ENCODE measurements at places on chromosomes 2 and 18. TPM values are rescaled to one million over a fixed set of nuclear protein-coding genes. Genes with fewer than 3 reads are reported as not detected.

DNA sequence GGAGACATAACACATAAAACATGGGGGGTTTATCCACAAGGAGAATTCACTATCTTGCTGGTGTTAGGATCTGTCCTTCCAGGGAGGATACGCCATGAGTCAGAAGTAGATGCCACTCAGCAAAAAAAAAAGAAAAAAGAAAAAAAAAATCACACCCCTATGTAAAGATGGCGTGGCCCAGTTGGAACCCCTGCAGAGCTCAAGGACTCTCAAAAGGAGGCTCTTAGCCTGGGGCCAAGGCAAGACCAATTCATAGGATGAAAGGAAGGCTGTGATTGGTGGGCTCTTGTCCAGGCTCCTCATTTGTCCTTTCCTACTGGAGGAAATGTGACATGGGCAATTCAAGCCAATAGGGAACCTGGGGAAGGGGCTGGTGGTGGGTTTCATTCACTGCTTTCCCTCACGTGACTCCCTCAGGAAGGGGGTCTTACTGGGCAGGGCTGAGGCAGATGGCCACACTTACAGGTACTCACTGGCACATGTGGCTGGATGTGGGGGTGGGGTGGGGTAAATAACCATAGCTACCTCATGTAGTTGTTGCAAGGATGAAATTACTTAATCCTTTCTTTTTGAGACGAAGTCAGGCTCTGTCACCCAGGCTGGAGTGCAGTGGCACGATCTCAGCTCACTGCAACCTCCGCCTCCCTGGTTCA is 38.7 kb upstream of the HAAO start:
- peak; percentile 15 for DNase-seq
- peaks cover 20% of the 10 kb centered on the region for H3K4me1 ChIP-seq
- no peaks in the 10 kb centered on the region for H3K27me3 ChIP-seq
- H3K4me3 ChIP-seq = no peak overlapping the region
- no peaks in the 10 kb centered on the region for H3K36me3 ChIP-seq
- H3K27ac ChIP-seq = no peak overlapping the region

DNA sequence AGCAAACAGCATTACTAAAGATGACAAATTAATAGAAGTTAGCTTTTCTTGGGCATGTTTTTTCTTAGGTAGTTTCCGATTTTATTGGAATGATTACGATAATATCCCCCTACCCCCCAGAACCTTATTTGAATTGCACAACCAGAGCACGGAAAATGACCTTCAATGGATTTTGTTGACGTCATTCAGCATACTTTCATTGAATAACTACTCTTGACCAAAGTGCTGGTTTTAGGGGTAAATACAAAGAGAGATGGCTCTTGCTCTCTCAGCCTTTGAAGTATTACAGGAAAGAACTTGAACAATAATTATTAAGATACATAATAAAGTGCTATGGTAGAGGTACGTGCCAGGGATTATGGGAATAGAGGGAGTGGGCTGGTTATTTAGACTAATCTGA is 36.0 kb downstream of the VAPA start:
- no peaks in the 10 kb centered on the region for H3K4me1 ChIP-seq
- no peak overlapping the region for H3K27ac ChIP-seq
- DNase-seq = no peak
- H3K4me3 ChIP-seq = no peak overlapping the region
- H3K27me3 ChIP-seq = no peaks in the 10 kb centered on the region
- peaks cover 4% of the 10 kb centered on the region for H3K36me3 ChIP-seq

DNA sequence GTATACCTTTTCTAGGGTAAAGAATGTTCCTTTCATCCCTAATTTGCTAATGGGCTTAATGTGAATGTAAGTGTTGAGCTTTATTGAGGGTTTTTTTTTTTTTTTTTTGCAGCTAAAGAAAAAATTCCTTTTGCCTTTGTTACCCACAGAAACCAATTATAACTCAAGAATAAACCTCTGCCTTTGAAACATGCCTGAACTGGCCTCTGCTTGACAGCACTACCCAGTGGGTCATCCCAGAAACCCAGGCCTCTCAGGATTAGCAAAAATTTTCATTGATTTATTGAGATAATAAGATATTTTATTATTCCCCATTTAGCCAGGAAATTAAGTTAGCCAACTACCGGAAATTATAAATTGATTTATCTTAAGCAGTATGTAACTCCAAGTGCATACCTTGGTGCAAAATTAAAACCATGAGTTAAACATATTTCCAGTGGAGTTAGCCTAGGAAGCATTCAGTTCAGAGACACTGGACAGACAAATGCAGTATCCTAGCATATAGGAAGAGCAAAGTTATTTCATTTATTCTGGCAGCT is 67.0 kb upstream of the RASGRP3 start:
- H3K27me3 ChIP-seq = no peaks in the 10 kb centered on the region
- H3K4me3 ChIP-seq = no peak overlapping the region
- H3K4me1 ChIP-seq = no peaks in the 10 kb centered on the region
- H3K36me3 ChIP-seq = no peaks in the 10 kb centered on the region
- DNase-seq = no peak
- no peak overlapping the region for H3K27ac ChIP-seq

- H3K4me3 ChIP-seq = no peak overlapping the region
- peaks cover 3% of the 10 kb centered on the region for H3K4me1 ChIP-seq
- no peaks in the 10 kb centered on the region for H3K27me3 ChIP-seq
- no peaks in the 10 kb centered on the region for H3K36me3 ChIP-seq
- no peak overlapping the region for H3K27ac ChIP-seq
- no peak for DNase-seq
Measured at GRCh38 chr2:73704285-73704684, 32.9 kb downstream of the TPRKB start.

- no peaks in the 10 kb centered on the region for H3K4me1 ChIP-seq
- H3K27ac ChIP-seq = peak overlapping the region; percentile 92
- no peaks in the 10 kb centered on the region for H3K36me3 ChIP-seq
- H3K27me3 ChIP-seq = no peaks in the 10 kb centered on the region
- DNase-seq = peak; percentile 79
Measured at GRCh38 chr2:27735263-27735904, 36.1 kb upstream of the MRPL33 start.

Gene LRRTM4
- total RNA-seq = 1.6 TPM

GRCh38 chr2:1556776-1557466 is 143.7 kb downstream of the TPO start:
- no peak overlapping the region for H3K27ac ChIP-seq
- no peaks in the 10 kb centered on the region for H3K4me1 ChIP-seq
- H3K27me3 ChIP-seq = no peaks in the 10 kb centered on the region
- no peak overlapping the region for H3K4me3 ChIP-seq
- H3K36me3 ChIP-seq = no peaks in the 10 kb centered on the region
